ENCODE measurements at places on chromosomes 6 and 20.

DNA sequence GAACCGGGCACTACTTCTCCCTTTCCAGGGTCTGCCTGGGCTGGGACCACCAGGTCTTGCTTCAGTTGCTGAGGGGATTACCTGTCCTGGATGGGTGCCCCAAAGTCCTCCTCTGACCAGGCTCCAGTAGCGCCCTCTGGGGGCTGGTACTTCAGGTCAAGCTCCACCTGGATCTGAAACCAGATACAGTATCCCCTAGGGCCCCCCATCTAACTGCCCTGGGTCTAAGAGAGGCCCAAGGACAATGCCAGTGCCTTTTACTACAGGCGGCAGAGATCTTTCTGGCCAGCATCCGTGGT, 11.2 kb upstream of the SPAG4 start:
- no peak for DNase-seq

GRCh38 chr20:43558412-43559146, at the start of gene SGK2:
TSS of gene SGK2 (plus strand) at chr20:43559027. CDS start at chr20:43566496, 7,469 bp downstream.
- peak; percentile 16 for DNase-seq

- DNase-seq, result no peak
Measured at GRCh38 chr6:36916126-36916525, 30.4 kb downstream of the C6orf89 start.

GRCh38 chr6:51301962-51302361, 483.3 kb downstream of the TFAP2B start:
- DNase-seq, result no peak

DNA sequence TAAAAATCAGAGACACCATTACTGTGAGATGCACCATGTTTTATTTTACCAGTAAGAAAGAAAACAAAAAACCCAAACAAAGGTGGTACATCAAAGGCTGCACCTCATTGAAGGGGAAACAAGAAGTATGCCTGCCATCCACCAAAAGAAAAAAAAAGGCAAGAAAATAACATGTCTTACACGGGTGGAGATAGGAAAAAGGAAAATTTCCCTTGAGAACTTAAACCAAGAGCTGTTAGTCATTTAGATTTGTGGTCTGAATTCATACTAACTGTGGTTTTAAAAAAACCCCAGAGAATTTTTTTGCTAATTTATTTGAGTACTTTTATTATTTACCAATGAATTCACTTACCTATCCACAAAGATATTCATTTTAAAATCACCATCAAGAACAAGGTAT, 144.0 kb downstream of the LRRC1 start:
- DNase-seq, result peak; percentile 32

DNA sequence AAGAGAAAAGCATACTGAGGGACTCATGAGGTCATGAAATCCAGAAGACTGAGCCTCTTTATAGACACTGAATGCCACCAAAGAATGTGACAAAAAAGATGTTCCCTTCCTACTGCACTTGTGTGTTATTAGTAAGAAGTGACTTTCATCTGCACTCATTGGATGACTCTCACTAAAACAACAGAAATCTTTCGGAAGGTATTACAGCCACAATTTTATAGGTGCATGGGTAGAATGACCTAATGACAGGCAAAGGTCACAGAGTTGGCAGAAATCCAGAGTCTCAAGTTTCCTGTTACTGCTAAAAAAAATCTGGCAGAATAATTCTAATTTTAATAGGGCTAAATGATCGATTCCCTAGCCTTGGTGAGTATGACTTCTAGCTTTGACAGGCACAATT, 13.3 kb downstream of the PKHD1 start:
- DNase-seq, result no peak

- no peak for DNase-seq
Measured at GRCh38 chr20:21661488-21662055, 43.9 kb upstream of the PAX1 start.

DNA sequence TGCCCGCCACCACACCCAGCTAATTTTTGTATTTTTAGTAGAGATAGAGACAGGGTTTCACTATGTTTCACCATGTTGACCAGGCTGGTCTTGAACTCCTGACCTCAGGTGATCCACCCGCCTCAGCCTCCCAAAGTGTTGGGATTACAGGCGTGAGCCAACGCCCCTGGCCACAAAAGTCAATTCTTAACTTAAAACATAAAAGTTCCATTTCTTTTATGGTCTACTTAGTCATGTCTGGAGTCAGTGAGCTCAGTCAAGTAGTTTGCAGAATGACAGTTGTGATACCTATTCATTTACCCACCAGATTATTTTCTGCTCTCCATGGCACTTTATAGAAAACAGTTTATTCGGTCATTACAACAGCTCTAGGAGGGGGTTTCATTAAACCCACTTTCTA, 103.1 kb upstream of the ESR1 start:
- no peak for DNase-seq

DNA sequence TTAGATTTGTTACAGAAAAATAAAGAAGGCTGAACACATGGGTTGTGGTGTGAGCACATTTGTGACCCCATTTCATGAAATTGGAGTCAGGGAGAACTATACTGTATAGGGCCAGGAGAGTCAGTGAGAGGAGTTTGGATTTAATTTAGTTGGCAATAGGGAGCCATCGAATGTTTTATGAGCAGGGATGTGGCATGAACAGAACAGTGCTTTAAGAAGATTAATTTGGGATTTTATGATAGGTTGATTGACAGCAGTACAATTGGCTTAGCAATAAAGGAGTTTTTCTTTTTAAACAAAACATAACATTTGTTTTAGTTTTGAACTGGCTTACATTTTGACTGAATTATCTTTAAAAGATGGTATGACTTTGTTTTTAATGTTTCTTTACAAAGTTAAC, 105.6 kb upstream of the GLP1R start:
- DNase-seq, result no peak
